Stimulated activated memory B cell treated with anti-CD40 and anti-IgM and Interleukin-4, amounts not matched to agents 10 μg/mL and 1 μg/mL and 100 μg/mL, for 72 hours (primary cell): ENCODE measurements at places on chromosomes 12 and 14.

DNA sequence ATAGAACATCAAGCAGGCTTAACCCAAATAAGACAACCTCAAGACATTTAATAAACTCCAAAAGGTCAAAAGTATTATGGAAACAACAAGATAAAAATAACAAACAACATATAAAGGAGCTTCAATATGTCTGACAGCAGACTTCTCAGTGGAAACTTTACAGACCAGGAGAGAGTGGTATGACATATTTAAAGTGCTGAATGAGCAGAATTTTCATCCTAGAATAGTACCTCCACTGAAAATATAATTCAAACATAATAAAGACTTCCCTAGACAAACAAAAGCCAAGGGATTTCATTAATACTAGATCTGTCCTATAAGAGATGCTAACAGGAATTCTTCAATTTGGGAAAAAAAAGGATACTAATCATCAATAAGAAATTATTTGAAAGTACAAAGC, 1005.0 kb downstream of the TMTC2 start:
- no peak for ATAC-seq

- no peak for ATAC-seq
Observed at GRCh38 chr12:128052331-128052730, 214.6 kb upstream of the TMEM132C start.

DNA sequence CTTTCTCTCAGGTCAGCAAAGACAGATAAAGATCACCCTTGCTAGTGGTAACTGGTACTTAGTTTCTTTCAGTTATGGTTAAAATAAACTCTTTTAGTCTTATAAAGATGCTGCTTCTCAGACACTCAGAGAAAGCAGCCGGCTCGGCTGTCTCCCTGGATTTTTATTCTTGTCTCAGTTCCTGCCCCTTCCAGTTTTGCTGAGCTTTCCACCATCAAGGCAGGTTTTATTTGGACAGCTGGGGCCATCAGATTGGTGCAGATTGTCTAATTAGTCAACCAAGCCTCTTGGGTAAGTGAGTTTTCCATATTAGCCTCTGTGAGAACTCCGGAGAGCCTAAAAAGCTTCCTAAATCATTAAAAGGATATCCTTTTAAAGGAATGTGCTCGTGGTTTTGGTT, 130.8 kb upstream of the BMP4 start:
- ATAC-seq: no peak

DNA sequence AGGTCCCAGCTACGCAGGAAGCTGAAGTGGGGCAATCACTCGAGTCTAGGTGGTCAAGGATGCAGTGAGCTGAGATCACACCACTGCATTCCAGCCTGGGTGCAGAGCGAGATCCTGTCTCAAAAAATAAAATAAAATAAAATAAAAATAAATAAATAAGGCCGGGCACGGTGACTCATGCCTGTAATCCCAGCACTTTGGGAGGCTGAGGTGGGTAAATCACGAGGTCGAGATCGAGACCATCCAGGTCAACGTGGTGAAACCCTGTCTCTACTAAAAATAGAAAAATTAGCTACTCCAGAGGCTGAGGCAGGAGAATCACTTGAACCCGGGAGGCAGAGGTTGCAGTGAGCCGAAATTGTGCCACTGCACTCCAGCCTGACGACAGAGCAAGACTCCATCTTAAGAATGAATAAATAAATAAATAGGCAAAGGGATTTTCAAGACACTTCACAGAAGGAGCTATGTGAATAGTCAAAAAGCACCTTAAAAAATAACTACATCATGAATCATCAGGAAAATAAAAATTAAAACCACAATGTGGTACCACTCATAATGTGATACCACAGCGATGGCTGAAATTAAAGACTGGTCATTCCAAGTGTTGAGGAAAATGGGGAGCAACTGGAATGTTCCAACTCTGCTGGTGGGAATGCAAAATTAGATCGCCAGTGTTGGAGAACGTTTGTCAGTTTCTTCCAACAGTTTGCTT, 92.9 kb upstream of the TBX3 start:
- no peak for ATAC-seq

DNA sequence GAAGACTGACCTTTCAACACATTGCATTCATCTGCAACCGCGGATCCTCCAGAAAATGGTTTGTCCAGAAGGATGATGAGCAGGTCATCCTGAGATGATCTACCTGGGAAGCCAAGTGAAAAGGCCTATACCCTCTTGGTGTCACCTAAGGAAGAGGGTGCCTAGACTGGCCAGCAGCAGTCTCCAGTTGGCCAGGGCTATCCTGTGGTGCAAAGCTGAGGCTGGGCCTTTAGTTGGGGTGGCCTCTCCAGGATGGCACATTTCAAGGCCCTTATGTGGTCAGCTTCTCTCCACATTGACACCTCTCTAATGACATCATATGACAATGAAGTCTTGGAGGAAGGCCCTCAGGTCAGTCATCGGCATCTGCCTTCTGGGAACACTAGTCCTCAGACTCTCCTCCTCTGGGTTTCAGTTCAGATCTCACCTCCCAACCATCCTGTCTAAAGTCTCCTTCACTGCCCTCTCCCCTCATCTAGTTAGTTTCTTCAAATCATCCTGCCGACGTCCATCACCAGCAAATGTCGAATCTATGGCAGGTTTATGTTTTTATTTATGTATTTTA, 3.3 kb upstream of the SLC22A17 start:
- ATAC-seq: no peak

- ATAC-seq: no peak
Observed at GRCh38 chr12:129753586-129753985, 150.2 kb downstream of the TMEM132D start.

GRCh38 chr14:35766036-35766699, 42.9 kb downstream of the RALGAPA1 start:
- no peak for ATAC-seq

DNA sequence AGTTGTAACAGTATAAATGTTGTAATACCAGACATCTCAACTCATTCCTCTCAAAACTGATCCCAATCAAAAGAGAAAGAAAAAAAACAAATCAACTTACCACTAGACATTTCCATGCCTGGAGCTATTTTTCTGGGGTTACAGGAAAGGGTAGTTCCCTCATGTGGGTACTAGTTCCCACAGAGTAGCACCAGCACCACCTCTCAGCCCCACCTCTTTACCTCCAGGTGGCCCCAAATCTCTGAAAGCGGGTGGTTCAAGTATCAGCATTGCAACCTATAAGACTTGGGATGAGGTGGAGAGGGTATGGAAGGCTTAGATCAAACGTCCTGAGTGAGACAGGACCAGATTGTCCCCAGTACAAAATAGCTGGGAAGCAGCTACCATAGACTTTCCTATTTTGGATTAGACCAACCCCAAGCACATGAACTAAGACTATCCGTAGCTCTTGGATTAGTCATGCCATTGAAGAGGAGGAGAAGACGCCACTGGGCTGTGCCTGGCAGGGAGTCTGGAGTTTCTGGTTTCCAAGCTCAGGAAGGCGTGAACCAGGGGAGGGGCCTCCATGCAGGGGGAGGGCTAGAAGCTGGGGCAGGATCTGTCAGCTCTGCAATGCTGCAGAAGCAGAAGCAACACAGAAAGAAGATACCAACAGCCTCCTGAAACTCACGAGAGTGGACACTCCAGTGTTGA, at the start of gene SLC39A2:
TSS of gene SLC39A2 (plus strand) at position 620 of the 693 bp plus-strand sequence. CDS start 154 bp downstream, outside the sequence.
- ATAC-seq: peak; percentile 20

GRCh38 chr12:121630791-121631355, 4.5 kb downstream of the ORAI1 start:
- no peak for ATAC-seq

DNA sequence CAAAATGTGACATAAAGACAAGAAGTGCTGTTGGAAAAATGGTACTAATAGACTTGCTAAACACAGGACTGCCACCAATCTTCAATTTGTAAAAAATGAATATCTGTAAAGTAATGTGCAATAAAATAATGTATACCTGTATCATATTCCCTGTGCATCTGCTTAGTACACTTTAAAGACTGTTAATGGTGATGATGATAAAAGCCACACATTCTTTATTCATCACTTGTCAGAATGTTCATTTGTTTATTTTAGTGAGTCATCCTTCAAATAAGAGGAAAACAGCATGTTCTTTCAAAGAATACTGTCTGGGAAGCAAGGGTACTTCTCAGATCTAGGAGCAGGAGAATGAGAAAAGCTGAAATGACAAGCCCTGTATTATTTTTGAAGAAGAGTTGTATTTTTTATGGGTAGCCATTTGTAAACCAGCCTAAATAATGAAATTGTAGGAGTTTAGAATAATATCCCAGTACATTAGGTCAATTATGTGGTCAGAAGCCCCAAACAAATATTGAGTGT, 78.3 kb upstream of the PSMA6 start:
- ATAC-seq: no peak

DNA sequence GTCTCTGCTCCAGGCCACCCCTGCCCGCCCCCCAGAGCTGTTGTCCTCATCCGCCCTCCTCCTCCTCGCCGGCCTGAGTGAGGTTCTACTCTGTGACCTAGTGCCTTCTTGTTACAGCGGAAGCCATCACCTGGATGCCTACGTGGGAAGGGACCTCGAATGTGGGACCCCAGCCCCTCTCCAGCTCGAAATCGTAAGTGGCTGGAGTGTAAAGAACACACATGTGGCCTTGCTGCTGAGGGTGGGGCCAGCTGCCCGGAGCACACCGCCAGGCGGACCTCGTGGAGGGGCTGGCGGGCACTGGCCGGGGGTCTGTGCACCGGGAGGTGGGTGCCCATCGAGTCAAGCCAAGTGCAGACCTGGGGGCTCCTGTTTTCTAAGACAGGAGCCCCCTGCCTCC, 19.4 kb downstream of the MEG3 start:
- no peak for ATAC-seq

DNA sequence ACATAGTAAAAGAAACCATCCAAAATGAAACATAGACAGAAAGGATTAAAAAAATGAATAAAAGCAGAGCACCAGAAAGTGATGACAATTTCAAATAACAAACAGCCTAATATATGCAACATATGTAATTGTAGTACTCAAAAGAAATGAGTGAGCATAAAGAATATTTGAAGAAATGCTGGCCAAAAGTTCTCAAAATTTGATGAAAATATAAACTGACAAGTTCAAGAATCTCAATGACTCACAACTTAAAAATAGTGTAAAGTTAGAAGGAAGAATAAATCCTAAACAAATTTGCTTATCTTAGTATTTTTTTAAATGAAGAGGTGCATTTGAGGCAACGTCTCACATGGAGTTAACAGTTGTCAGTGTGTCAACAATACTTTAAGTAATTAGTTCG, 498.9 kb downstream of the SLC6A15 start:
- ATAC-seq: no peak

DNA sequence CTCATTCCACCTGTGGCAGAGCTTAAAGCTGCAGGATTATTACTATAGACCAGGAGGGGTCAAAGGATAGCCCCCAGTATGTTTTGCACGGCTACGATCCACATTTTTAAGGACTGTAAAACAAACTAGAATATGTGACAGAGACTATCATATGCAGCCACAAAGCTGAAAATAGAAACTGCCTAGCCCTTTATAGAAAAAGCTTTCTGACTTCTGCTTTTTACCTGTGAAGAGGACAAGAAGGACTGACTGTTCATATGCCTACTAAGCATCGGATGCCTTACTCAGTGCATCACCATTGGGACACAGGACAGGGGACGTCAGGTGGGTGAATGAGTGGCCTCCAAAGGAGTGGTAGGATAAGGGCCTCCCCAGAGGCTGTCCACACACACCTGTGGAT, 29.8 kb downstream of the SPTB start:
- ATAC-seq: no peak

- no peak for ATAC-seq
Observed at GRCh38 chr12:26941215-26941594, 2.9 kb downstream of the FGFR1OP2 start.

DNA sequence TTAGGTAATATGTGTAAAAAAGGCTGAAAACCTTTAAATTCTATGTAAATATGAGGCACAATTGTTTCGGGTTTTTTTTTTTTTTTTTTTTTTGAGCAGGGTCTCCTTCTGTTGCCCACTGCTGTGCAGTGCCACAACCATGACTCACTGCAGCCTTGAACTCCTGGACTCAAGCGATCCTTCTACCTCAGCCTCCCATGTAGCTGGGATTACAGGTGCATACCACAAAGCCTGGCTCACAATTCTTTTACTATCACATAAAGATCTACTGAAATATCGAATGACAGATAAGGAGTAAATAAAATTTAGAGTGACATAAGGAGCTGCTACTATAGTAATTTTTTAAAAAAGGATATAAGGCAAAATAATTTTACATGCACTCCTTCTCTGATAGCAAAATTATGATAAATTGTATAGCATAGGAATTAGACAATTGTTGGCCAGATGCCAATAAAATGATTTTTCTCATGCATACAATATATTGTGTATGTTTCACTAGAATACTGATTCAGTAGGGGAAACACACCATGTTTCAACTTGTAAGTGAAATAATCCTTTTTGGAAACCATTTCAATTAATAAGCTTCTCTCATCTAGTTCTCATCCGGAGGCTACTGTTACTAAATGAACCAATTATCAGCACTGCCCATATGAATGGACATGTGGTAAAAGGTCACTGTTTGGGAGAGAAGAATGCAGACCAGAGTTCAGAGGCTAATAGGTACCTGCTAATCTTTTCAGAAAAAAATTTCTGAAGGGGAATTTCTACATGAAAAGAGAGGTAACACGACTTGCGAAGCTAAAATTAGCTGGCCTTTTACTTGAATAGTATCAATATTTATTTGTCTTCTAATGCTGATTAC, 108.4 kb downstream of the PPP1R12A start:
- ATAC-seq: no peak

GRCh38 chr14:64637735-64638473, 66.3 kb upstream of the PLEKHG3 start:
- ATAC-seq: no peak

DNA sequence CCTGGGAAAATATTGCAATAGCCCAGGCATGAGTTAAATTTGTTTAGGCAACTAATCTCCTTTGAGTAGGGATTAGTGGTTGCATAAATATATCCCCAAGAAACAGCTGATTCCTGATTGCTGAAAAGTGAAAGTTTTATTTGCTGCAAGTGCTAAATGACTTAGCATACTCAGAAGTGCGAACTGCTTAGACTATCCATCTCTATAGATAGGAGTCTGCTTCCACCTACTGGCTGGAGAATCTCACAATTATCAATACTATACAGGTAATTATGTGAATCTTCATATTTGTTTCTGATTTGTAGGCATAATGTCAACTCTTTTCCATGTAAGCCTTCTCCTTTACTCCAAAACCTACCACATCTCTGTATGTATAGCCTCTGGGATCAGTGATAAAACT, 12.0 kb upstream of the SLCO1B3 start:
- no peak for ATAC-seq

GRCh38 chr12:29317556-29318363, 63.2 kb downstream of the ERGIC2 start:
- peak; percentile 90 for ATAC-seq

GRCh38 chr12:42145197-42145549, 499 bp upstream of the GXYLT1 start:
- peak; percentile 2 for ATAC-seq
